ENCODE measurements at places on chromosomes 5 and 9. TPM values are rescaled to one million over a fixed set of nuclear protein-coding genes. Genes with fewer than 3 reads are reported as not detected.

Gene NRARP
- polyA plus RNA-seq = not detected

DNA sequence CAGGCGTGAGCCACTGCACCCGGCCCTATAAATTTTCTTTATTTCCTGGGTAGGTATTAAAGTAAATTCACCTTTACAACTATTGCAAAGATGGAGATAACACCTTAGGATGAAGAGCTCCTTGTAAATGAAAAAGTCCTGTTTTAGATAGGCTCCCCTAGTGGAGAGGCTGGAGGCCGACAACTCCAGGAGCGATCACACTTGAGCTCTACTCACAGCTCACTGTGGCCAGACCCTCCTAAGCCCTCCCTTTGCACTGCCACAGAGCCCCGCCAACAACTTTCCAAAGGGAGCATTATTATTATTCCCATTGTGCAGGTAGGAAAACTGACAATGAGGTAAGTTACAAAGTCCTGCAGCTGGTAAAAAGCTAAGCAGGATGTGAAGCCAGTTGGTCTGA, 139.1 kb upstream of the ERCC6L2 start:
- no peak for DNase-seq

GRCh38 chr5:151095341-151096000, 14.6 kb upstream of the TNIP1 start:
- DNase-seq = no peak

GRCh38 chr5:132099076-132099748, 25.6 kb downstream of the CSF2 start:
- DNase-seq = peak; percentile 75

Gene TLX3
- polyA plus RNA-seq = not detected

DNA sequence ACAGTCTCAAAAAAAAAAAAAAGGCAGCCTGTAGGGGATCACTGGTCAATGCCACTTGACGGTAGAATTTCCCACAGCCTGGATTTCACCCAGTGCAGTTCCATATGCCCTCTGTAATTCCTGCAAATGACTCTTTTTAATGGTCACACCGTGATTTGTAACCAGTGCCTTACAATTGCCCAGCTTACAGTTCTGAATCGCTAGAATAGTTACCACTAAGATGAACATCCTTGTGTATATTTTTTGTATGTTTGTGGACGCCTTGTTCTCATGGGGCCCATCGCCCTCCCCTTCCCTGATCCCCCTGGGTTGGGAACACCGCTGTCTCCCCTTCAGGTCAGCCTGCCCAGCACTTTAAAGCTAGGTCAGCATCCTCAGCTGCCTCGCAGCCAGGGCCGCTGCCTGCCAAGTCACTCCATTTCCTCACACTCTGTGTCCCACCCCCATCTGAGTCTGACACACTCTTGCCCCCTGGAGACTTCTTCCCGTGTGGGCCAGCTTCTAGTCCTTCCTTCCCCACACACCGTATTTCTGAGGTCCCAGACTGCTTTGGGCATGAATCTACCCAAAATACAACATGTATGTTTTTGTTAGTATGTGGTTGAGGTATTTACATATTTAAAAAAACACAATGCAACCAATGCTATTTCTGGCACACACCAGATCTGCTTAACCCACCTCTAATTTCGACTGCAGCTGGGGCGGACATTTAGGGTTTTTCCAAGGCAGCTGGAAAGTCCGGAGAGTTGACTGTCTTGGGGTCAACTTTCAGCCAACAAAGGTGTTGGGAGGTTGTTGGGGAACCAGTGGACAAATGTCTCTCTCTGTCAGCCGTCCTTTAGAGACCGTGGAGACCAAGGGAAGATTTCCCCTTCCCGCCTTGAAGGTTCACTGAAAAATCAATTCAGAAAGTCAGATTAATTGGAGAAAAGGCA, 120.5 kb upstream of the NEK6 start:
- no peak for DNase-seq

Gene SPINK7
- not detected for polyA plus RNA-seq

- no peak for DNase-seq
Measured at GRCh38 chr9:19781240-19781639, 7.6 kb downstream of the SLC24A2 start.

DNA sequence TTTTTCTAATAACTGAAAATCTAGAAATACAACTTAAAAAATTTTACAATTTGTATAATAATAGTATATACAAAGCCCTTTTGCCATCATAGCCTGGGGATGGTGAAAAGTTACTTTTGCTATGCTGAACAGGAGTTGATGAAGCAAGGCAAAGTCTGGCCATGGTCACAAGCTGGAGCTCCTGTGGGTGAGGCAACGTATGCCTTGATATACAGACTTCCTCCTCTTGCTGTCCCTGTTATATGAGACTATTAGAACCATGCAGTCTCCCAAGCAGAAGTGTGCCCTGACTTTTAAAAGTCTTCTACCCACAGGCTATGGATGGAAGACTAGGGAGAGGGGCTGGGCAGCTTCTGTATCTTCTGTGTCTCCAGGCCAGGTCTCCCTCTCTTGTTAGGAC, 15.7 kb downstream of the FAM151B start:
- no peak for DNase-seq

DNA sequence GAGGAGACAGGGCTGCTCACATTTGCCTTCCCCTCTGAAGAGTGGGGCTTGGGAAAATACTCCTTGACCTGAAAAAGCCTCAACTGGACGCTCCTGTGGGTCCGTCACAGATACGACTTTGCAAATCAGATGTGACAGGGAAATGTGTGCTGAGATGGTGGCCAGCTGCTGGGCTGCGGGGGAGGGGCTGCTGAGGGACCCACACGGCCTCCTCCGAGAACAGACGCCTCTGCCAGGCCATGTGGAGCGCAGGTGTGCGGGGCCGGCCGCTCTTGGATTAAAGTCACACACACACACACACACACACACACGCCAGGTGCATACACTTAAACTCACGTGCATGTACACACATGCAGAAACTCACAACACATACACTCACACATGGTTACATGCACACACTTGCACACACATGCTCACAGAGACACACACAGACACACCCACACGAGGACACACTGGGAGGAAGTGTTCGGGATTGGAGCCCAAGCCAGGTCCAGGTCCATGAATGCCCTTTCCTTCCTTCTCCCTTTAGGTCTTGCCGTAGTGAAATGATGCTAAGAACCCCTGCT, 167.4 kb downstream of the GAPVD1 start:
- no peak for DNase-seq

- no peak for DNase-seq
Measured at GRCh38 chr9:127263664-127264063, 910 bp upstream of the GARNL3 start.

DNA sequence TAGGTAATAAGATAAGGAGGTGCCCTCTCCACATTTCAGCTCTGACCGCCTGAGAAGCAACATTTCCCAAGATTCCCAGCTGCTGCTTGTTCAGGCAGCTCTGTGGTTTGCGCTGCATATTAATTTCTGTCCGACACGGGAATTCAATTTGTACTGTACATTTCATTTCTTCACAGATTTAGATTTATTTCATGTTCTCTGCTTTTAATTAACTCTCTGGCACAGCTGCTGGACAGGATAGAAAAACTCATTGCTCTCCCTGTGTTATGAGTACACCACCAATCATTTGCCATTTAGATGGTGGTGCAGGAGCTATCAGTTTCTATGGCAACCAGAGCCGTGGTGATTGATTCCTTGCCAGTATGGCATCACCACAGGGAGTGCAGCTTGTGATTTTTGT, 558.5 kb downstream of the DMRTA1 start:
- no peak for DNase-seq

Gene DND1
- polyA plus RNA-seq = not detected

GRCh38 chr9:112224401-112225289, 49.5 kb upstream of the SUSD1 start:
- DNase-seq = no peak

Gene TEK
- not detected for polyA plus RNA-seq

Gene SPATA31A5
- not detected for polyA plus RNA-seq

Gene SPINK13
- not detected for polyA plus RNA-seq

DNA sequence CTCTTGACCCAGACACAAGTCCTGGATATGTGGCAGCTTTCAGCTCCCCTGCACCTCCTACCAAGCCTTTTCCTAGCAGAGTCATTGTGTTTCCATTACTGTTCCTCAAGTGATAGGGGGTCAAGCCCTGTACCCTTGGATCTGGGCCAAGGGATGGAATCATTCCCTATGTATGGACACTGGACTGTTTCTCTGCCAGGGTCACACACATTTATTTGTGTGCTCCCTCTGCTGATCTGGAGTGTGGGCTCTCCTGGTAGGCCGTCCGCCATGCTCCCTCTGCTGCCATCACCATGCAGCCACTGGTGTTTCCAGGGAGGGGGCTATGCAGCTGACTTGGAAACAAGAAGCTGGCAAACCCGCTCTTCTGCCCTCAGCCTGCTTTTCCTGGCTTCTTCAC, 9.5 kb downstream of the GM2A start:
- no peak for DNase-seq

GRCh38 chr9:114386886-114387679, 699 bp downstream of the AKNA start:
- DNase-seq = peak; percentile 75

GRCh38 chr9:35027860-35028259, 38.3 kb downstream of the DNAJB5 start:
- DNase-seq = no peak

Gene NUTM2F
- not detected for polyA plus RNA-seq

Gene INSL4
- polyA plus RNA-seq = not detected

Gene TMEM252
- not detected for polyA plus RNA-seq

Gene WNT8A
- not detected for polyA plus RNA-seq

DNA sequence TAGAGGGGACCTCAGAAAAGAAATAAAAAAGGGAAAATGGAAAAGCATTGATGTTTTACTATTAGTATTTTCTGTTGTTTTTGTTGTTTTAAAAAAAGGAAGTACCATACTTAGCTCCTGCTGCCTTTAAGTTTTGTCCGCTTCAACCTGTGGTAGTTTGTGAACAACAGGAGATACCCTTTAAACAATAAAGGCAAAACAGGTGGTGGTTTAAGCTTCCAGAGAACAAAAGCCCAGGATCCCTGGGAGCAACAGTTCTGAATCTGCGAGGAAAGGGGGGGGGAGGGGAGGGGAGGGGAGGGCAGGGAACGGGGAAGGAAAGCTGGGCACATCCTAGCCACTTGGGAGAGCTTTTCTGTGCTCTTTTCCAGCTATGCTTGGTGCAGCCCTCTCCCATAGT, 2.1 kb upstream of the PSIP1 start:
- DNase-seq = no peak

DNA sequence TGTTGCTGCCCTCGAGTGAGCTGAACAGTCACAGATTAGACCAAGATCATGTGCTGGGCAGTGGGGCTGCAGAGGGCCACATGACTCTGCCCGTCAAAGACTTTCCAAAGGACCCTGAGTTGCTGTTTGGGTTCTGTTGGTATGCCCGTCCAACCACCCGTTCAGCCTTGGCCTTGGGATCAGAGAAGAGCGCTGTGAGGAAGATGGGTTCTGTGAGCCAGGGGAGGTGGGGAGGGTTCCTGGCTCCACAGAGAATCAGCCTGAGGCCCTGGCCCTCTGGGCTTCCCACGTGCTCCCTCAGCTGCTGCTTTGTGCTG, 72.6 kb downstream of the RGS3 start:
- no peak for DNase-seq

Gene SOHLH1
- polyA plus RNA-seq = not detected

DNA sequence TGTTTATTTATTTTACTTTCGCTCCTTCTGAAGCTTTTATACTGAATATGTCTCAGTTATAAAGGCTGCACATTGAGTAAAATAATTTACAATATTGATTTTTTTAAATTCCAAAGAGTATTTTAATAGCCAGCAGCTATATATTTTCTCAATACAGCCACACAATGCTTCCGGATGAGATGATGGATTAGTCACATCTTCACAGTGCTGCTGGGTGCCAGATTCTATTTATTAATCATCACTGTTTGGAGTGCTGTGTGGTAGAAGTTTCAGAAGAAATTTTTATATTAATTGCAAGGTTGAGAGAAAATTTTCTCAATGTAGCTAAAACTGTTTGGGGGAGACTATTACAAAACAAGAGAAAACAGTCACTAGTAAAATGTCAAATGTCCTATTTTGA, 989.8 kb downstream of the TLE4 start:
- DNase-seq = no peak

- DNase-seq = no peak
Measured at GRCh38 chr5:160342413-160342941, 27.9 kb downstream of the C1QTNF2 start.

Gene PCDHGB2
- polyA plus RNA-seq = not detected

- DNase-seq = no peak
Measured at GRCh38 chr5:91311168-91311696, 71.9 kb downstream of the ARRDC3 start.

DNA sequence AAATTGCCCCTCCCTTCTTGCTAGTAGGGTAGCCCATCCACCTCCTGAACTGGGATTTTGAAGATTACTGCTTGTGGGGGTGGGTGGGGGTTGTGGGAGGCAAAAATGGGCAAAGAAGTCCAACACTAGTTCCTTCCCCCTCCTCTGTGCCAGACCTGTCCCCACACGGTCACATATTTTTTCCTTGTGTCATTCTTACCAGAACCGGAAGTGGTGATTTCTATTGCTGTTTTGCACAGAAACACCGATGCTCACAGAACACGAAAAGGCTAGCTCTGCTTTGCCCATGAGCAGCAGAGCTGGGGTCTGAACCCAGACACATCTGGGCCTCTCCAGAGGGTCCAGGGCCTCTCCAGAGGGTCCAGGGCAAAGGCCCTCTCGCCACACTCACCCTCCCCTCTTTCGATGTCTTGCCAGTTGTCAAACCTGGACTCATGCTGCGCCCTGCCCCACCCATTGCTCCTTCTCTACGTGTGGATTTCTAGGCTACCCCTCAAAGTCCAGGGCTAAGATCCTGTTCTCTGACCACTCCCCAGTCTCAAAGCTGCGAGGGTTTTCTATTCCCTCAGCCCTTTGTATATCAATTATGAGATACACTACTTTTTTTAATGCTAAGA, 264.4 kb upstream of the MSX2 start:
- DNase-seq = peak; percentile 25

DNA sequence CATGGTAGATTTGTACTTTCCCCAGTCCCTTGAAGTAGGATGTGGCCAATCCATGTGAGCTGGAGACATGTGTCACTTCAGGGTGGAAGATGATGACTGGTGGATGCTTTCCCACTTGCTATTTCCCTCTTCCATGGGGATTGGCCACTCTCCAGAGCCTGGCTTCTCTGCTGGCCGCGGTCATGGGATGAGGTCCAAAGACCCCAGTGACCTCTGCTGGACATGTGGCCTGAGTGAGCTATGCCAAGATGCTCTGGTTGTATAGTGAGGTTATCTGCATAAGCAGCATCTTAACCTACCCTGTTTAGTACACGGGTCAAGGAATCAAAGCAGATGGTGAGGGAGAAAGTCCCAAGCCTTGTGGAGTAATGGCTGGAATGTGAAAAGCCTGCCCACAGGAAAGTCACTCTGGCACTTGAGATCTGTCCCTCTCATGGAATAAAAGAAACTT, 47.1 kb downstream of the SH3PXD2B start:
- no peak for DNase-seq

DNA sequence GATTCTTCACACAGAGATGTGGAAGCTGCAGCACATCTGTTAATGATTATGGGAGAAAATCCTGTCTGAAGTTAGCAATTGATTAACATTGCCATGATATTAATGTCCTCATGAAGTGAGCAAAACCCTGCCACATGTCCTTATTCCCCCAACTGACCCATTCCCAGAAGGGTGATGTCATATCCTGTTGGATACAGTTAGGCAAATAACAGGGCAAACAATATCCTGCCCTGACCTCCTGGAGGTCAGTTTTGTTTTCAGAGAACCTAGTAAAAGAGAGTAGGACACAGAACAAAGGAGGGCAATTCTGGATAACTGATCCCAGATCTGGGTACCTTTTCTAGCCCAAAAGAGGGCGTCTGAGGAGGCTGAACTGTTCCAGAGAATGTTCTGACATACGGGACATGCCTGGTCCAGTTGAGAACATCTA, 11.0 kb downstream of the ABLIM3 start:
- DNase-seq = no peak

GRCh38 chr9:136159851-136160250, 41.2 kb upstream of the TMEM250 start:
- no peak for DNase-seq
